ENCODE measurements at places on chromosomes 1 and 21.

DNA sequence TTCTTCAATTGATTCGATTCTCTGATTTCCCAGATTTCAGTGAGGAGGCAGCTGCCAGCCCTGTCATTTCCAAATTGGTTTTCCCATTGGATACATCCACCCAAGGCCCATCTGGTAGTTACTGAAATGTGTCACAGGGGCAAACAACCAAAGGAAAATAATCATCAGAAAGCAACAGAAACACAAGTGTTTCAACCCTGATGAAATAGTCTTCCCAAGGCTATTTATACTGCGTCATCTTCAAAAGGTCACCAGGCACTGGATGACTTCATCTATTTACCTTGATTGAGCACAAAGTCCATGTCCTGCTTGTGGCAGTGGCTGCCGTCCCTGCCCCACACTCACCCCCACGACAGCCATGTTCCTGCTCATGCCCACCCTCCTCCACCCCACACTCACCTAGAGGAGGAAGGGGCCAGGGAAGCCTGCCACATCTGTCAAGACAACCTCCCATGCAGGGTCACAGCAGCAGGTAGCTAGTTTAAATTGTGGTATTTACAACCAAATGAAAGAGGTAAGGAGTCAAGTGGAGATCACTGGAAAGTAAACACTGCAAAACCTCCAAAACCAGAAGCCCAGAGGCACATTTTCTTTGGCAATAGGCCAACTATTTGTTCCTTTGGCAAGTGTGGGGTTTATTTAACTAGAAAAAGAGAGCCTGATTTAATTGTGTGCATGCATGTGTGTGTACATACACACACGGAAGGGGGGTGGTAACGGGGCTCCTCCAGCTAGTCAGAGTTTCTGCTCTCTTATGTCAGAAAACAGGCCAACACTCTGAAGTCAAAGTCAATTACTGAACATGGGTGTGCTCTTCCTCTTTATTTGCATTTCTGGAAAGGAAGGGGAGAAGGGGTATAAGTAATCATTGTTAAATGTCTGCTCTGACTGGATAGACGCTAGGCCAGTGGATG lies 49.5 kb upstream of the RAB4A start:
- DNase-seq: no peak

- no peak for DNase-seq
Measured at GRCh38 chr21:40120940-40121575, 253.8 kb downstream of the PCP4 start.

- no peak for DNase-seq
Measured at GRCh38 chr1:180482425-180483275, 19.7 kb downstream of the ACBD6 start.

DNA sequence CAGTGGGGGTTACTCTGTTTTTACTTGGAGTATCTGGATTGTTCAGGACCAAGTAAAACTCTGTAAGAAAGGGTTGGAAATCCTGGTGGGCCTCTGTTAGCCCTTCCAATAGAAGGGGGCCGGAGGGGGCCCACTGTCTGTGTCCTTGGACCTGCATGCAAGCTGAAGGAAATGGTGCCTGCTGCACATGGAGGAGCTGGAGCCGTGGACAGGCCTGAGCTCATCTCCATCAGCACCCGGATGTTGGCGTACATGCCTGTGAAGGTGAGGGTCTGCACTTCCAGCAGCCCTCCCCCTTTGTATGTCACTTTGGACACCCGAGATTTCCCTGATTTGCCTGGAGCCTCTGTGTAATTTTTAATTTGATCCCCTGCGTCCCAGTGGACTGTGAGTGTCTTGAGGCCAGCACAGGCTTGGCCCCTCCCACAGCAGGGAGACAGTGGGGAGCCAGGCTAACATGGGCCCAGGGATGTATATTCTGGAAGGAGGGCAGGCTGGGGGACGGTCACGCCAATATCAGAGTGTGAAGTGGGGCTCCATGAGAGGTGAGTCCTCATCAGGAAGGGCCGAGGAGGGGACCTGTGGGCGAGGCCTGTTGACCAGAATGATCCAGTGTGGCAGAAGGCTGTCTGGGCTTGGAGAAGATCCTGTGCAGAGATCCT lies 16.8 kb downstream of the GALNT2 start:
- no peak for DNase-seq

GRCh38 chr1:223039990-223040389 lies 103.1 kb downstream of the TLR5 start:
- DNase-seq: no peak

DNA sequence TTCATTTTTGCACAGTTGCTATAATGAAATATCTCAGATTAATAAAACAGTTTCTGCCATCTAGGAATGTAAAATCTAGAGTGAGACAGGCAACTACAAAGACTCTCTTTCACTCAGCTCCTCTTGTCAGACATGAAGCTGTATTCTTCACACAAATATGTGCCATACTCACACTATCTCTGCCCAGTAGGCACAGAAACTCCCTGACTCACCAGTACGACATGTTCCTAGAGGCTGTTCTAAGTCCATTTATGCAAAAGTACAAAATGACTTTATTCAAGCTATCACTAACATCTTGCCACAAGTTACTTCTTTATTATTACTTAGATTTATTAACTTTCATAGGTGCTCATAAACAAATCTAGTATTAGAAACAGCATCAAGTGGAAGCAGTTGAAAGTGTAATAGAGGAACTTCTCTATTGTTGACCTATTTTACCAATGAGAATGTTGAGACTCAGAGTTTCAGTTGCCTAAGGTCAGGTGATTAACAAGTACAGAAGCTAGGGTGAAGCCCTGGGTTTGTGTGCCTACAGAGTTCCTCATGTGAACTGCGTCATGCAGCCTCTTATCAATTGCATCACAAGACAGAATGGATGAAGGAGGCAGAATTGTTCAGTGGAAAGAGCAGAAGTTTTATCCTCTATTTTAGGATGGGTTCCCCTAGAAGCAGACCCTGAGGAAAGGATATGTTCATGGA lies 98.9 kb downstream of the RGS2 start:
- no peak for DNase-seq

Data from stimulated activated CD4-positive, alpha-beta T cell treated with anti-CD3 and anti-CD28 coated beads, Interleukin-15, amount 100 ng/mL, for 24 hours (primary cell).